Mesenteric fat pad (tissue), 1 donor: ENCODE measurements at places on chromosomes 12 and 14. TPM values are rescaled to one million over a fixed set of nuclear protein-coding genes. Genes with fewer than 3 reads are reported as not detected.

The FOXM1 gene
- 0.51 TPM for total RNA-seq

The INHBC gene
- not detected for total RNA-seq

The EGLN3 gene
- total RNA-seq, result 4.7 TPM

The MNAT1 gene
- 31.8 TPM for total RNA-seq

The RASAL1 gene
- not detected for total RNA-seq

The REM2 gene
- 0.39 TPM for total RNA-seq

The REC8 gene
- 31.5 TPM for total RNA-seq

The CD27 gene
- not detected for total RNA-seq

The PPP4R4 gene
- total RNA-seq, result 0.13 TPM

The INHBE gene
- not detected for total RNA-seq

The C3AR1 gene
- 53.1 TPM for total RNA-seq

The NANOG gene
- 0.35 TPM for total RNA-seq

The PROX2 gene
- not detected for total RNA-seq

The MEG3 gene
- total RNA-seq, result 82.2 TPM

DNA sequence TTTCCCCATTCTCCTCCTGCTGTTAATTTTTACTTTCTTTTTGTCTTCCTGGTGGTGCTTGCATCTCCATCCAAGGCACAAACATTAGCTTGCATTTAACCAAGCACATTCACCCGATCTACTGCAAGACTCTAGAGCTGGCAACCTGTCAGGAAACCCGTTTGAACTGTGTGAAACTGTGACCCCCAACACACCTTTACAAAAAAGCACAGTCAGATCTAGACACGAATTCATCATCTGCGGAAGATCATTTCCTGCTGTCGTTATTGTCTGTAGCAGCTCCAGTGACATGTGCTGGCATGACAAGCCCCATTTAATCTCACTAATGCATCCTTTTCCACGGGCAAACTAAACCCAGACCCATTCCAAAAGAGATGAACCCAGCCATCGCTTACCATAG, 340.5 kb downstream of the VRK1 start:
- DNase-seq, result no peak

DNA sequence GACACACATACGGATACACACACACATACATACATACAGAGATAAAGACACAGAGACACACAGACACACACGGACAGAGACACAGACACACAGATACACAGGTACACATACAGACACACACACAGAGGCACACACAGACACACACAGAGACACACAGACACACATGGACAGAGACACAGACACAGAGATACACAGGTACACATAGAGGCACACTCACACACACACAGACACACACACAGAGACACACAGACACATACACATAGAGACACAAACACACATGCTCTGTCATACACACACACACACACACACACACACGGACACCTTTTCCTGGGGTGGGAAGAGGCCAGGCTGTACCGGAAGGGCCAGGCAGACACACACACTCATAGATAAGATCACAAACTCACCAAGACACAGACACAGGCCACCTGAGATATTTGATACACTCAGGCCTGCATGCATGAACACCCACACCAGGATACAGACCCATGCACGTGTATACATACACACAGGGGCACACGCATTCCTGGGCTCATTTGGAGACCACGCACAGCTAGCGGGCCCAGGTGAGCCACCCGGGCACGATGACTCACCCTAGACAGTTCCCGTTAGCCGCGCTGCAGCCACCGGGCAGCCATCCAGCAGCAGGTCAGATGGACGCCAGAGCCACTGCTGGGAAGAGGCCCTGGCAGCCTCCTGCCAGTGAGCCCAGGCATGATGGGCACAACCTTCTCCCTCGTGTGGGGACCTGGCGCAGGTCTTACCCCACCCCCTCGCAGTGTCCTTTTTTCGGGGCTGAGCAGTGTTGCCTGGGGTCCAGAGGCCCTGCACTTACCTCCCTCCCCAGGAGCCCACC, 1.8 kb upstream of the AHNAK2 start:
- DNase-seq, result no peak

GRCh38 chr12:3055026-3055703, 22.0 kb upstream of the TSPAN9 start:
- no peak for DNase-seq

DNA sequence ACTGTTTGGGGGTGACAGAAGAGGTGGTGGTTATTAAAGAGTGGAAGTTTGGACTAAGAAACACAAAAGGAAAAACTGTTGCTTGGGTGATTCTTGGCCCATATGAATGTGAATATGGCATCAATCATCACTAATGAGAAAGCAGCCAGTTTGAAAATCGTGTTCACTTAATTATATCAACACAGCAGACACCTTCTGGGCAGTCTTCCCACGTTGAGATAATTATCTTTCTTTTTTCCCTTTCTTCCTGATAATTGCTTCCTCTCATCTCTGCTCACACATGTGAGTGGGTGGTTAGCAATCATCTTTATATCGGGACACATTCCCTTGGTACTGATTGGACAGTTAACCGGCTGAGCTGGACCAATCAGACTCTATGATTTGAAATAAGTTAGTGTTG, 539.7 kb downstream of the AACS start:
- DNase-seq, result no peak

- peak; percentile 87 for DNase-seq
Measured at GRCh38 chr12:131092901-131093603, 139.3 kb downstream of the ADGRD1 start.

DNA sequence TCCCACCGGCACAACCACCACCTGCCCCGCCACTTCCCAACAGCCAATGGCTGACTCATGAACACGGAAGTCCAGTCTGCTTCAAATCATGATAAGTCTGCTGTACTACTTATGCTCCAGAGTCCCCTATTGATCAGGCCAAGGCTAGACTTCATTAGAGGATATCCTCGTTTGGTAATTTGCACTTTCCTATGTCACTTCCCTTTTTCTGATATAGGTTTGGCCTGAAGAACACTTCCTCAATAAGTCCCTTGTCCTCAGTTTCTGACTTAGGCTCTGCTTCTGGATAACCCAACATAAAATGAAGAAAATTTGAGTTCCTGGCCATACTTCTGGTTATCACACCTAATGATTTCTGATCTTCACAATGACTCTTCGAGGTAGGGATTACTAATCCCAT, 45.3 kb downstream of the IFNG-AS1 start:
- DNase-seq, result no peak

GRCh38 chr12:68451261-68452077, 119.3 kb upstream of the MDM1 start:
- DNase-seq, result no peak

DNA sequence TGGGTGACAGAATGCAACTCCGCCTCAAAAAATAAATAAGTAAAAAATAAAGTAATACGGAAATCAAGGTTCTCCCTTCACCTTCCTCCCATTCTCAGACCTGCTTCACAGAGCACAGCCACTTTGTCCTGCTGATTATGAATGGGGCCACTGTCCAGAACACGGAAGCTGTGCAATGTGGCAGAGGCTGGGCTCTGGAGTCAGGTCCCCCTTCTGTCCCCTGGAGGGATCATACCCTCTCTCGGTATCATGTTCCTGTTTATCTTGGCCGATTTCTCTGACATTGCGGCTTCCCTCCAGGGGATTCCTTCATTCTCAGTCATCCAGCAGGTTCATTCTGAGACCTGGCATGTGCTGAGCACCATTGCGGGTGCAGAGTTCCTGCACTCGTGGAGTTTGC, 11.3 kb downstream of the PPP2R5C start:
- peak; percentile 45 for DNase-seq

- no peak for DNase-seq
Measured at GRCh38 chr12:4106621-4107020, 166.9 kb upstream of the CCND2 start.

GRCh38 chr14:69153152-69153872, 393 bp upstream of the DCAF5 start:
- peak; percentile 95 for DNase-seq

DNA sequence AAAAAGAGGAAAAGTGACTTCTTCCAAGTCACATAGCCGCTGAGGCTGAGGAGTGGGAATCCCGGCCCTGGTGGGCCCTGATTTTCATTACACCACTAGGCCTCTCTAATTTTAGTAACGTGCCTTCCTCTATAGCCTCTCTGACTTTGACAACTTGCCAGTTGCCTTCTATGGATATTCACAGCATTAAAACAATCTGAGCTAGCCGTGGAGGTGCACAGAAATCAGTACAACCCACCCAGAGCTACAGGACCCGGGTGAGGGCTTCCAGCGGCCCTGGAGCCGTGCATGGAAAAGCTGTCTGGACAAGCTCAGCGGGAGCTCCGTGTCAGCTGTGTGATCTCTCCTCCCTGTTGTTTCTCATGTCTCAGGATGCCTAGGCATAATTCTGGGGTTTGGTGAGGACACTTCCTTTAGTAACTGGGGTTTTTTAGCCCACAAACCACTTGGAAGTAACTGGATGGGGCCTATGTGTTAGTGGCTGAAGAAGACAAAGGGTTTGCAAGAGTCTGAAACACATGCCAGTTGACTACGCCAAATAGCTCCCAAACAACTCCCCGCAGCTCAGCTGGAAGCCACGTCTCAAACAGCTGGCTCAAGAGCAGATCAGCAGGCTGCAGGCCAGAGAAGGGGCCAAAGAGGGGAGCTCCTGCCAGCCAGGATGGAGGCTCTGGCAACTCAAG, 53.0 kb downstream of the SSH1 start:
- DNase-seq, result no peak

GRCh38 chr12:55933169-55933798, 2.3 kb downstream of the DGKA start:
- no peak for DNase-seq

GRCh38 chr12:126998031-126998430, 1268.9 kb upstream of the TMEM132C start:
- no peak for DNase-seq

DNA sequence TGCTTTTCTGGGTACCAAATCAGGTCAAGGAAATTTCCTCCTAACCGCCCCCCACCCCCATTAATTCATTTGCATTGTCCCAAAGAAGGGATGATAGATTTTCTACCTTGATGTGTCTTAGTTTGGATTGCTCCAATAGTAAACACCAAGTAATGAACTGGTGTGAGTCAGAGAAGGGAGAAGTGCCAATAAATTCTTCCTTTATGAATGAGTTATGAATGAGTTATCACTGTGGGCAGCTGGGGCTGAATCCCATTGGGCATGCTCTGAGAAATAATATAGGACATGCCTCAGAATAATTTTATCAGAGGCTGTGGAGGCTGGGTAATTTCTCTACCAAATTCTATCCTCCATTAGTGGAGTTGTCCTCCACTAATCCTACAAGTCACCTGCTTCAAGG, 277.9 kb upstream of the FLRT2 start:
- DNase-seq, result no peak

- no peak for DNase-seq
Measured at GRCh38 chr14:45201905-45202304, 51.1 kb downstream of the MIS18BP1 start.

GRCh38 chr12:2648406-2648805, 146.4 kb upstream of the FKBP4 start:
- DNase-seq, result peak; percentile 49

GRCh38 chr14:100678469-100678828, 48.2 kb upstream of the DLK1 start:
- DNase-seq, result no peak

- no peak for DNase-seq
Measured at GRCh38 chr14:74754157-74754556, 9.0 kb upstream of the YLPM1 start.

DNA sequence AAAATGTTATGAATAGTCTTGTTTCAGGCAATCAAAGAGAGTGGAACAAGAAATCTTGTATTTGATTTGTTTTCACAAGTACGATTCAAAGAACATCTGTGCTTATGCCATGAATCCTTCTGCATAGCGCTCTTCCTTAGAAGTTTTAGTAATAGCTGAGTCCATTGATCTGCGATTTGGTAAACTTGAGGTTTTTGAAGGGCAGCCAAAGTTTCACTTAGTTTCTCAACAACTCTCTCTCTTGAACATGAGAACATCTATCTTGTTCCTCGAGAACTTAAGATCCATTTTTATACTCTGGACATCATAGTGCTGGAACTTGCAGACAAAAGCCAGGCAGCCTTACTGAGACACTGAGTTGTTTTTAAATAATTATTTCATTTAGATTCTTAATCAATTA, 96.2 kb upstream of the USP15 start:
- DNase-seq, result no peak

DNA sequence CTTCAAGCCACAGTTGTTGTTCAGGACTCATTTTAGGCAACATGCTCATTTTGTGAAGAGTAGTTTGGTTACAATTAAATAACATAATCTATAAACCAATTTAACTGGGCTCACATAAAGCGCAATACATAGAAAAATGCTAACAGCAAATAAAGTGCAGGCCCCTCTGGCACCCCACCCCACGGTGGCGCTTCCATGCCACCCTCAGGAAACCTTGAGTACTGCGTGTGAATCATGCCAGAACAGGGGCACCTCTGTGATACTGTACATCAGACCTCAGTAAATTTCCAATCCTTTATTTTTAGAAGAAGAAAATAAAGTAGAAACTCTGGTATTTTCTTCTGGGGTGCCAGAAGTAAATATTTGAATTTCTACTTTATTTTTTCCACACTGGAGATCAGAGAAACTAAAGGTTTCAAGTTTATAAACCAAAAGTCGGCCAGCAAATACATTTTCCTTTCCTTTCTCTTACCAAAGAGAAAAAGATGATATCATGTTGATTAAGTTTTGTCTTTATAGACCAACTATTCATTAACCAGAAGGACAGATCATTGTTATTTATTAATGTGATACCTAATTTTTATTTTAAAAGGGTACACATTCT, 316.8 kb downstream of the PAWR start:
- DNase-seq, result no peak

DNA sequence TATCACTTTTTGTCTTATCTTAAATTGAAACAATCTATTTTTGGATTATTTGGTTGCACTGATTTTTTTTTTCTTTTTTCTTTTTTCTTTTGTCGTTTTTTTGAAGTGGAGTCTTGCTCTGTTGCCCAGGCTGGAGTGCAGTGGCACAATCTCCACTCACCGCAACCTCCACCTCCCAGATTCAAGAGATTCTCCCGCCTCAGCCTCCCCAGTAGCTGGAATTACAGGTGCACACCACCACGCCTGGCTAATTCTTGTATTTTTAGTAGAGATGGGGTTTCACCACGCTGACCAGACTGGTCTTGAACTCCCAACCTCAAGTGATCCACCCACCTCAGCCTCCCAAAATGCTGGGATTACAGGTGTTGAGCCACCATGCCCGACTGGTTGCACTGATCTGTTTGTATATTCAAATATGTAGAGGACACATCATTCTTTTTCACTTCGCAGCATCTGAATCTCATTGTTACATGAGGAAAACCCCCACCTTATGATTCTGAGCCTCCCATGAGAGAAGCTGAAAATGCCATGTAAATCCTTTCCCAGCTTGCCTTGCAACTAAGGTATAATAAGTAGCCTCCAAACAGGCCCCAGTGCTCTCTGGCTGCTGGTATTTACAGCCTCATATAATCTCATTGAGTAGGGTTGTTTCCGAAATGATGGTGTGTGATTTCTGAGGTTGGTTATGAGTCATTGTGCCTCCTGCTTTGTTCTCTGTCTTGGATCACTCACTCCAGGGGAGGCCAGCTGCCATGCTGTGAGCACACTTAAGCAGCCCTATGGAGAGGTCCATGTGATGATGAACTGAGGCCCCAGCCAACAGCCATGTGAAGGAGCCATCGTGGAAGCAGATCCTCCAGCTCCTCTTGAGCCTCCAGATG, 5.2 kb upstream of the HSP90B1 start:
- DNase-seq, result no peak
